ENCODE measurements at places on chromosomes 16 and 17.

DNA sequence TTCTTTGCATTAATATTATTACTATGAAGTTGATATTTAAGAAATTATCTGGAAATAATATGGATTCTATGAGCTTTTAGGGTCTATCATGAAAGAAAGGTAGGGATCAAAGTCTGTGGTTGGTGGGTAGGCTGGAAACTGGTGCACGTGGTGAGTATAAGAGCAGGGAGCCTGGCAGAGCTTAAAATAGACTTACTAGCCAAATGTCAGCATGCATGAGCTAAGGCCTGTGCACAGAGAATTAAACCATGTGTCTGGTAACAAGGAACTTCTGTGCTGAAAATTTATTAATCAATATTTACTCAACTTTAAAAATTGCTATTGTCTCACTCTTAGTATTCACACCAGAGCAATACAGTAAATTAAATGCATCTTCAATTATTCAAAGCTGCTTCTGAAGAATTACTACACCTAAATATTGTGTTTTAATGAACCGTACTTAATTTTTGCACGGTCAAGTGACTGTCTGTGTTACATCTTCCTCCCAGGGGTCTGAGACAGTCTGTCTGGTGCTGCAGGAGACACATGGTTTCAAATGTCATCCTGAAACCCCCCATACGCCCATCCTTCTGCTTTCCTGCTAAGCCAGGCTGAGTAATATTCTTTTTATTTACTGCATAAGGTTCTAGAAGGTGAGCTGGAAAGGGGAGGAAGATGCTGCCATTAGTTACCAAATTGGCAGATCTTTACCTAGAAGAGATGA is 161.0 kb upstream of the NLRP1 start:
- DNase-seq = no peak

GRCh38 chr17:75604034-75604695 is 16.6 kb downstream of the MYO15B start:
- DNase-seq = no peak

DNA sequence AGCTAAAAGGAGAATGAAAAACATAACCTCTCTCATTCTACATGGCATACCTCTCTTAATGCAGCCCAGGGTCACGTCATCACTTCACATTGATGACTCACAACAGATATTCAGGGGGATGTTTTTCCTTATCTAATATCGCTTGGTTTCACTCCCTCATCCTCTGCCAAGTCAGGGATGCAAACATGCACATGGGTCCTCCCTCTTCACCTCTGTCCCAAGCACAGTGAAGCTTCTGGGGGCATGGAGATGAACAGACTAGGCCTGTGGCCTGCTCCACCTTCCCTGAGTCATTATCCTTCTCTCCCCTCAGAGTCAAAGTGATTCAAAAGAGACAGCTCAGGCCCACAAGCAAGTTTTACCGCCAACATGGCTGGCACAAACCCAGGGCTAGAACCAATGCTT is 2.3 kb upstream of the MT2A start:
- peak; percentile 35 for DNase-seq

DNA sequence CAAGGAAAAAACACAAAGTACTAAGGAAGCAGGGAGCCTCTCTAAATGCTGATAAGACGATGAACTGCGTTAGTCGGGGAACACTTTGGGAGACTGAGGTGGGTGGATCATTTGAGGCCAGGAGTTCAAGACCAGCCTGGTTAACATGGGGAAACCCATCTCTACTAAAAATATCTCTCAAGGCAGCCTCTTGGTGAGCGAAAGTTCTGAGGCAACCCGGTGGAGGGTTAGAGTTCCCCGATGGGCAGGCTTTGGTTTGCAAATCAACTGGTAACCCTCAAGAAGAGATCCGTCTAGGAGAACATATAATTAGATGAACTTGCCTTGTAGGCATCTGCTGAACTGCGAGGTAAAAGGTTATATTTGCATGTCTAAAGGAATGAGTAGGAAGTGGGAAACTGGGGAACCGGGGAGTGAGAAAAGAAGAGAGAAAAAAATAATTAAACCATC is 44.6 kb downstream of the WSB1 start:
- DNase-seq = no peak

Measured in activated CD4-positive, alpha-beta memory T cell treated with anti-CD3 and anti-CD28 coated beads for 36 hours (primary cell).